ENCODE measurements at places on chromosomes 16 and 17.

- no peak for DNase-seq
These were observed 24.2 kb downstream of the IGSF6 start for GRCh38 chr16:21628121-21628726.

DNA sequence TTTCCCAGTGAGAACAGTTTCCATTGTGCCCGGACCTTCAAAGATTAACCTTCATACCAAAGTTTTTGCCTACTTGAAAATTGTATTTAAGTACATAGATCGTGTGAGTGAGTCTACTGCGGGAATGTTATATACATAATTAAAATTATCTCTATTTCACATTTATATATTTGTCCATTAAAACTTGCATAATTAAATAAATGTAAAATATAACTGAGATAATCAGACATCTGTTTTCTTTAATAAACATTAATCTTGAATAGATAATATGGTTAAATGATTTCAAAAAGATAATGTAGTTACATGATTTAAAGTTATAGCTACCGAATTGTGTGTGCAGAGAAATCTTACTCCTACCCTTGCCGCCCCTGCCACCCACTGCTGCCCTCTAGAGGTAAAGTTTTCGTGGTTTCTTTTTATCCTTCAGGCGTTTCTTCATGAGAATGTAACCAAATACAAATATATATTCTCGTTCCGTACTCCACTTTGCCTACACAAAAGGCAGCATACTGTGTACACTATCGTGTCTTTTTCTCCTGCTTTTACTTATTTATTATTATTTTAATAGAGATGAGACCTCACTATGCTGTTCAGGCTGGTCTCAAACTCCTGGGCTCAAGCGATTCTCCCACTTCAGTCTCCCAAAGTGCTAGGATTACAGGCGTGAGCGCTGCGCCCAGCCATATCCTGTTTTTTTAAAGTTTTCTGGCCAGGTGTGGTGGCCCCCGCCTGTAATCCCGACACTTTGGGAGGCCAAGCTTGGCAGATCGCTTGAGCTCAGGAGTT is 35.6 kb downstream of the RPA1 start:
- no peak for DNase-seq

- DNase-seq: no peak
These were observed 205.7 kb upstream of the CPHXL start for GRCh38 chr16:75931970-75932369.

DNA sequence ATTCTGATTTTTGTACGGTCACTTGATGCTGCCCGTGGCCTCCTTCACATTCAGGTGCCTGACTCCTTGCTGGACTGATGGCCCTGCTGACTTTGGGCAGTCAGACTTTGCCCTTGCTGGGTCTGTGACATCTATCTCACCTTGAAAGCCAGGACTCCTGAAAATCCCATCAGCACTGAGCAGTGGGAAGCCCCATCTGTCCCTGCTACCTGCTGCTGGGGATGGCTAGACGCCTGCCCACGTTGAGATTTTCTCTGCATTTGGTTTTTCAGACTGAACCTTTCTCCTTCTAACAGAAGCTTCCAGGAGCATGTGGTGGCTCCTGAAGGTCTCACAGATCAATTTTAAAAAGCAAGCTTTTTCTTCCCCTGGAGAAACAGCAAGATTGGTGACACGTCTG is 10.2 kb upstream of the ZNF18 start:
- DNase-seq: no peak

DNA sequence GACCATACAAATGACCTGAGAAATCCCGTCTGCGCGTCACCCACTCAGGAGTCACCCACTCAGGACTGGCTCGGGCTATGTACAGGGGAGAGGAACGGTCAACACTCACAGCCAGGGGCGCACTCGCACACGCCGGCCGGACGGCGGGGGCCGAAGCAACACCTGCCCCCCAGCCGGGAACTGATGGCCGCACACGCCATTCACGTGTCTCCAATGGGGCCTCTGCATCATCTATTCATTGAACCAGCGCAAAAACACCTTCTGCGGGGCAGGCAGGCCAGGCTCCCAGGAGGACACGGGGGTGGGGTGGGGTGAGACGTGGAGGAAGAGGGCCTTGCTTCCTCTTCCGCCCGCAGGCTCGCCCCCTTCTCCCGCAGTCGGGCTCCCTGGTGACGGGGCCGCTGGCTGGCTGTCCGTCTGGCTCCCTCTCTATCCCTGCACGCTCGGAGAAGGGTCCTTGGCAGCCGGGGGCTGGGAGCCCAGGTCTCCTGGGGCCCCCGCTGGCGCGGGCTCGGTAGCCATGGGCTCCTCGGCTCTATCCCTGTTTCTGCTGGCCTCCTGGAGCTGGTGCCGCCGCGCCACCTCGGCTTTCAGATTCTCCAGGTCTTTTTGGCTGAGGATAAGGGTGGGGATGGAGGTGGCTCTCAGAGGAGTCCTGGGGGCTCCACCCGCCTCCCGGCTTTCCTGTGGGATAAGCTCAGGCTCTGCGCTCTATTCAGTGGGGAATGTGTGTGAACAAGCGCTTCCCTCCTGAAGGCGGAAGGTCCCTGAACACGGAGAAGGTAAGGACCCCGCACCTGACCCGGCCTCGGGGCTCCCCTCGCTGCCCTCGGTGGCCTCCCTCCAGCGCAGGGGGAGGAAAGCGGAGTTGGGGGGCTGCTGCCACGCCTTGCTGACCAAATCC is 21.1 kb downstream of the CLUH start:
- no peak for DNase-seq

- no peak for DNase-seq
These were observed 544 bp upstream of the EVI2A start for GRCh38 chr17:31321966-31322365.

DNA sequence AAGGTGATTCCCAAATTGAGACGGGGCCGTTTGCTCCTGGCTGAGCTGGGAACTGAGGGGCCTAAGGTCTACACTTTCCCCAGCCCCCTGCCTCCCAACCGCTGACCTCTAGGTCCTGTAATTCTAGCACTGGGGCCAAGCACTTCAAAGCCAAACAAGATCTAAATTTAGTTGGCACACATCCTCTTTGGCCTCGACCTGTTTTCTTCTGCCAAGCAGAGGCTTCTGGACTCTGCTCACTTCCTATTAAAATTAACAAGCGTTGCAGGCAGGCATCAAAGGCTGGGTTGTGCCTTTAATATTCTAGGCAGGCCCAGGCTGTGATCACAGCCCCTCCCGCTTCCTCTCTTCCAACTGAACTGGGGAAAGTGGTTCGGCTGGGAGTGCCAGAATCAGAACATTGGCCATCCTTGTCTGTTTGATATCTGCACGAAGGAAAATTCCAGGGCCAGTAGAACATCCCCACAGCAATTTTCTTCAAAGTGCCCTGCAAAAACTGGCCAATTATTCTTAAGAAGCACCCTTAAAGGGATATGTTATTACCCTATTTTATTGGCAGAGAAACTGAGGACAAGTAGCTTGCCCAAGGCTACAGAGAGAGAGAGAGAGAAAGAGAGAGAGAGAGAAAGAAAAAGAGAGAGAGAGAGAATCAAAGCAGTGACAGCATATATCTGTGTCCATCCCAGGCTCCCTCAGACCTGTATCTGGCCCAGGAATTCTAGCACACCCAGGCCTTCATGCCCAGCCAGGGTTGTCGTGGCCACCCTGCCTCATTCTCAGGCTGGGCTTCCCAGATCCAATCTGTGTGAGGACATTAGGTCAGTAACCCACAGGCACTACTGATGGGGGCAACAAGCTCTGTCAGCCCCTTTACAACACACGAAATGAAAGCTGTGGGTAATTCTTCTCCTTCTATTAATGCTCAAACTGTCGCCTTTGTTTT is 12.8 kb upstream of the MT4 start:
- DNase-seq: no peak

DNA sequence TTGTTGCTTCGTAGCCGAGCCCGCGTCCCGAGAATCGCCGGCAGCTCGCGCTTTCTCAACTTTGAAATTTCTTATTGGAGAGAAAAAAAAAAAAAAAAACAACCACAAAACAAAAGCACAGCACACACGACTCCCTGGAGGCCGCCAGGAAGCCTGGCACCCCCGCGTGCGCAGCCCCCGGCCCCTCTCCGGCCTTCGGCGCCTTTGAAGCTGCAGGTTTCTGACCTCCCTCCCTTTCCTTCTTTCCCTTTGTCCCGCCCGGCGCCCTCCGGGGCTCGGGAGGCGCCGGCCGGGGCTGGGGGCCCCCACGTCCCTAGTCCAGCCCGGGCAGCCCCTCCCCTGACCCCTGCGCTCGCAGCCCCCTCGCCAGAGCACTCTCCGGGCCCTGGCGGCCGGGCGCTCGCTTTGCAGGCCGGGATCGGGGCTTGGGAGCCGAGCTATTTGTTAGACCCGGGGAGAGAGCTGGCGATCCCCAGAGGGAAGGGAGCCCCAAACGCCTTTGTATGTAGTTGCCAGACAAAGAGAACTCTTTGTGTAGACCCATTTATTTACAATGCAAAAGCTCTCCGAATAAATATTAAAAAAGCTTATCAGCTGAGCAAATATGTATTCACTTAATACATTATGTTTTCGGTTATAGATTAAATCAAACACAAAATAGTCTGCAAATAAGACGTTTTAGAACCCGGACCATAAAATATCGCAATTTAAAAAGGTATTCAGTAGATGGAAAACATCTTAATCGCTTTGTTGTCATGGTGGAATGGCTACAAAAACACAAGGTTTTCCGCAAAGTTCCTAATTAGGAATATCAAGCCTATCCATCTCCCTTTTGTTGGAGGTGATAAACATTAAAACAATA is 2.3 kb downstream of the BAHCC1 start:
- peak; percentile 88 for DNase-seq

GRCh38 chr17:80822700-80823410 is 168.8 kb upstream of the CHMP6 start:
- DNase-seq: no peak

GRCh38 chr16:72561-73548 is at the start of gene RHBDF1:
TSS of gene RHBDF1 (minus strand) at chr16:72631. CDS start at chr16:65015, 7,616 bp downstream.
- DNase-seq: no peak

- no peak for DNase-seq
These were observed 10.8 kb downstream of the KCTD5 start for GRCh38 chr16:2692948-2693651.

DNA sequence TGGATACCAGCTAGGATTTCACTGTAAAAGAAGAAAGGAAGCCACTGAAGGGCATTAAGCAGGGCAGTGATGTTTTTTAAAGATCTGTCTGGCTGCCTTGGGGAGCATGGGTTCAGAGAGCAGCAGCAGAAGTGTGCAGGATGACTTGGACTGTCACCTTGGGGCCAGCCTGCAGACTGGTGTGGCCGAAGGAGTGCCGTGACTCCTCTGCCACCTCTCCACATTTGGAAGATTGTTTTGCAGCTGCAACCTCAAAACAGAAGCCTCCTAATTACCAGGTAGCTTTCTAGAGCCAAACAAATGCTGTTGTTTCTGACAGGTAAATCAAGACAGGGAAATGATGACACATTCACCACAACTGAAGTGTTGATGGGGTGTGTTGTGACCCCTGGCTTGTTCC is 681.4 kb downstream of the WWOX start:
- DNase-seq: no peak

DNA sequence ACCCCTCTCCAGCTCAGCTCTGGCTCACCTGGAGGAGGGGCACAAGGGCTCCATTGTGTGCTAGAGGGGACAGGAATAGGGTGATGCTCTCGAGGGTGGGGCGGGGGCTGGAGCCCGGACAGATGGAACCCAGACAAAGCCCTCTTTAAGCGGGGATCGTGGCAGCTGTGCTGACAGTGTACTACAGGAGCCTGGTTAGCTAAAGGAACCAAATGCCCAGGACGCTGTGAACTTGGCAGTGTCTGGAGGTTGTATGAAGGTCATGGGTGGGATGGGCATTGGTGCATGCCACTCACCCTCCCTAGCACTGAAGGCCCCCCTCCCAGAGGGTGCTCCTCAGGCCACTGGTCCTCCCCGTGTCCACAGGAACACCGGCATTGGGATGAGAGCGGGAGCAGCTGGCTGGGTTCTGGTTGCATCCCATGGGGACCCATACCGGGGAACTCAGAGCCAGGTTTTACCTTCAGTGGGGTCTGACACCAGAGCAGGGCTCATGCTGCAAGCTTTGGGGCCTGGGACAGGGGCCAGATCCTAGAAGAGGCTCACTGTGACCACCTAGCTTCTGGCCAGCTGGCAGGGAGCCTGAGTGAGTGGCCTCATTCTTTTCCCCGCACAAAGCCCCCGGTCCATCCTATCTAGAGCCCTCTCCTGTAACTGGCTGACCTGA is 11.9 kb downstream of the KIF19 start:
- DNase-seq: no peak

- DNase-seq: no peak
These were observed 128.6 kb downstream of the SHISA6 start for GRCh38 chr17:11369575-11369974.

DNA sequence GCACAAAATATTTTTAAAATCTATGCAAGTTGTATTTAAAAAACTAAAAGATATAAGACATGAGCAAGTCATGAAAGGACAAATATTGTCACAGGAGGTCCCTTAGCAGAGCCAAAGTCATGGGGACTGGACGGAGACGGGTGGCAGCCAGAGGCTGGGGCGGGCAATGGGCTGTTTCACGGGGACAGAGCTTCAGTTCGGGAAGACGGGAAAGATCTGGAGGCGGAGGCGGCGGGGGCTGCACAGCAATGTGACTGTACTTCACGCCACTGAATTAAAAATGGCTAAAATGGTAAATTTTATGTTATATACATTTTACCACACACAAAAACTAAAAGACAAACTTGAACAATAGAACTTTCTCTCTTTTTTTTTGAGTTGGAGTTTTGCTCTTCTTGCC is 60.0 kb upstream of the METRNL start:
- no peak for DNase-seq

DNA sequence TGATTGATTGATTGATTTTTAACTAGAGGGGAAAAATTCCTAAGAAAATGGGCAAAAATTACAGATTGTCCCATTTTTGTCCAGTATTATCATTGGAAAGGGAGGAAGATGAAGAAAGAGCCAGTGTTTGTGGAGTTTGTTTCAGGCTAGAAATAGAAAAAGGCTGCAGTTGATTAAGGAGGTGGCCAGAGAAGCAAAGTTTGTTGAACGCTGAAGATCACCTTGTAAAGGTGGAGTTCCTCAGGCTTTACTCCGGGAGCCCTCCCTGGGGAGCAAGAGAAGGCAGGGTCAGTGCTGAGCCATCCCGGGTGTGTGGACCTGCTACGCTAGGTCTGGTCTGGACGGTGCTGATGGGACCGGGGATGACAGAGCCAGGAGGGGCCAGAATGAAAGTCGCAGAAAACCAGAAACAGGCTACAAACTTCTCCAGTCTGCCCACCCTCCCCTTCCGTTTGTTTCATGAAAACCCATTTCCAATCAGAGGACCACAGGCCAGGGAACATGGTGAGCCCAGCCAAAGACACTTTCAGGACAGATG is 222.6 kb upstream of the FOXF1 start:
- peak; percentile 47 for DNase-seq

- DNase-seq: no peak
These were observed 18.5 kb upstream of the CCL23 start for GRCh38 chr17:36036235-36036634.

- DNase-seq: no peak
These were observed 12.1 kb upstream of the TMEM92 start for GRCh38 chr17:50262001-50262794.

GRCh38 chr17:77352996-77353395 is 212.2 kb downstream of the SEC14L1 start:
- peak; percentile 40 for DNase-seq

Measured in type B pancreatic cell (in vitro differentiated cells).